CD8-positive, alpha-beta memory T cell (primary cell): ENCODE measurements at places on chromosomes 6 and 20.

DNA sequence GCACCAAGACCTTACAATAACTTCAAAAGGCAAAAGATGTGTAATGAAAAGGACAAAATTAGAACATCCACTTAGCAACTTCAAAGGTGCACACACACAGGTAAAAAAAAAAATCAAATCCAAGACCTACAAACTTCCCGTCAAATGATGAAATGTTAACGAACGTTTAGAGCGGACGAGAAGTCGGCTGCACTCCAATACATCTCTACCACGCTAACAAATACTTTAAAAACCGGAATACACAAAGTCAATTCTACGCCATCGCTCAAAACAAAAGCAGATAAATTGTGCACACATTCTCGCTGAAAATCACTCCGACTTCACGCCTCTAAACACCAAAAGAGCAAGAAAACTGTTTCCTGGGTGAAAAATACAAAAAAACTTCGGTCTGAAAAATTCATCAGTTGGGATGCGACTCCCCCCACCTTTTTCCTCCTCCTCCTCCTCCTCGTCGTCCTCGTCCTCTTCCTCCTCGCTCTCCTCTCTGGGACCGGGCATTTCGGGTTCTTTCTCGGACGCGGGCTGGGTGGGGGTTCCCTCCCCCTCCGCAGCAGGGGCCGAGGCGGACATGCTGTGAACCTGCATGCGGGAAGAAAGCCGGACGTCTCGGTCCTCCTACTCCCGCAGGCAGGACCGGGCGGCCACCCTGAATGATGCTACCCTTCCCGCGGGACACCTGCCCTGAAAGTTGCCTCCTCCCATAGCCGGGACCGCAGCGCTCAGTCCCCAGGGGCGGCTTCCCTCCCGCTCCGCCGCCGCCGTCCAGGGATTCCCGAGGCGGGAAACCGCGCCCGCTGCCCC is 712 bp downstream of the DEK start:
- peak; percentile 21 for DNase-seq

GRCh38 chr6:72689107-72689954 is 67.5 kb downstream of the KCNQ5 start:
- no peak for DNase-seq

GRCh38 chr6:137666202-137666774 is 172.1 kb upstream of the OLIG3 start:
- DNase-seq = no peak

GRCh38 chr6:36603222-36604089 is 9.3 kb downstream of the SRSF3 start:
- no peak for DNase-seq

- no peak for DNase-seq
Observed at GRCh38 chr6:46948699-46949098, 27.0 kb upstream of the ADGRF5 start.

GRCh38 chr6:30891450-30891723 is 7.1 kb downstream of the DDR1 start:
- DNase-seq = no peak

DNA sequence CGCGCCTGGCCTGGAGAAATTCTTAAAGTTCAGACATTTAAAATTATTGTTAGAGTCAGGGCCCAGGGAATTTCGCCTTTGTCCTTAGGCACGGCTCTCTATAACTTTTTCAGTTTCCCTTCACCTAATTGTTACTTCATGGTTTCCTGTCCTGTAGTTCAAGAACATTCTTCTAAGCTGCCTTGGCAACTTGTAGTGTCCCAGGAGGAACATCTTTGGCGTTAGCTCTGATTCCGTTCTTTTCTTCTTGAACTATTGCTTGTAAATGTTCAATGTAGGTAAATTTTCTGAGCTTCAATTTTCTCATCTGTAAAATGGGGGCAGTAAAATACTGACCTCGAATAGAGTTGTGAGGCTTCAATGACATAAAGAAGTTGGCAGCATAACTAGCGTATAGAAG is 41.8 kb downstream of the TIAM2 start:
- no peak for DNase-seq

DNA sequence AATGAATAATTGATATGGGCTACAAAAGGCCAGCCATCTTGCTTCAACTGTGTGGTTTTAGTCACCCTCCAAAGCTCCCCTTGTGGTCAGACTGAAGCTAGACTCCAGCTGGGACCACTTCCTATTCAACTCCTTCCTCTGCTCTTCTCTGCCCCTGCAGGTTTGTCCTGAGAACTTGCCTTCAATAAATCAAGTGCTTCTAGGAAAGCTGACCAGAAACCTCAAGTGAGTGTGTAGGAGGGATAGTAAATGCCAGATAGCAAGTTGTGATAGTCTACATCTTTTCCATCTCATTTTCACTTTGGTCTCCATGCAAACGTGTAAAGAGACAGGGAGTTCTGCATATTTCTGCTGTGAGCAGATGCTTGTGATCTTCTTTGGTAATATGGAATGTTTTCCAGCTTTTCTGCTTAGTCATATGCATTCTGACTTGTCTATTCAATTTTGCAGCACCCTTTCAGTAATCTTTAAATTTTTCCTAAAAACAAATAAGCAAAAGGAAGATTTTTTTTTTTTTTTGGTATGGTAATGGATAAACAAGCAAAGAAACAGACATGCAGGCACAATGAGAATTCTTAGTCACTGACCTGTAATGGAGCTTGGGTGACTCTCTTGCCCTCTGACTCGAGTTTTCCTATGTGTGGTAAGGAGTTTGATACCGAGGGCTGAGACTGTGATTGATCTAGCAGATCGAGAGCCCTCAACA is 201.3 kb upstream of the BTBD3 start:
- DNase-seq = no peak

GRCh38 chr20:7113577-7114466 is 346.3 kb downstream of the BMP2 start:
- no peak for DNase-seq

- no peak for DNase-seq
Observed at GRCh38 chr6:41685641-41686380, 47.5 kb downstream of the MDFI start.

DNA sequence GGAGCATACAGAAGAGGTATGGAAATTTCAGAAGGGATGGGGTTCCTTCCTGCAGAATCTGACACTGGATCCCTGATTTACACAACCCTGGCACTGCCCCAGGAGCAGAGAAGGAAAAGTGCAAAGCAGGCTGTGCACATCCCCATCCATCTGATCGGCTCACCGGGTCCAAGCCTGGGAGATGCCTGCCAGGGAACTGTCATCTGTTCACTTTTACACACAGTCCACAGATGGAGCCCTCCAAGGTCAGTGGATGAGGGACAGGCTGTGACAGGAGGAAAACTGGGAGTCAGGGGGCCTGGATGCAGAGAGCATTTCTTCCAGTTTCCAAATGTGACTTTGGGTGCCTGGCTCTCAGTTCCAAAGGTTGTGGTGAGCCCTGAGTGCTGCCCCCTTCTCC is 11.0 kb upstream of the SYNDIG1 start:
- DNase-seq = no peak

DNA sequence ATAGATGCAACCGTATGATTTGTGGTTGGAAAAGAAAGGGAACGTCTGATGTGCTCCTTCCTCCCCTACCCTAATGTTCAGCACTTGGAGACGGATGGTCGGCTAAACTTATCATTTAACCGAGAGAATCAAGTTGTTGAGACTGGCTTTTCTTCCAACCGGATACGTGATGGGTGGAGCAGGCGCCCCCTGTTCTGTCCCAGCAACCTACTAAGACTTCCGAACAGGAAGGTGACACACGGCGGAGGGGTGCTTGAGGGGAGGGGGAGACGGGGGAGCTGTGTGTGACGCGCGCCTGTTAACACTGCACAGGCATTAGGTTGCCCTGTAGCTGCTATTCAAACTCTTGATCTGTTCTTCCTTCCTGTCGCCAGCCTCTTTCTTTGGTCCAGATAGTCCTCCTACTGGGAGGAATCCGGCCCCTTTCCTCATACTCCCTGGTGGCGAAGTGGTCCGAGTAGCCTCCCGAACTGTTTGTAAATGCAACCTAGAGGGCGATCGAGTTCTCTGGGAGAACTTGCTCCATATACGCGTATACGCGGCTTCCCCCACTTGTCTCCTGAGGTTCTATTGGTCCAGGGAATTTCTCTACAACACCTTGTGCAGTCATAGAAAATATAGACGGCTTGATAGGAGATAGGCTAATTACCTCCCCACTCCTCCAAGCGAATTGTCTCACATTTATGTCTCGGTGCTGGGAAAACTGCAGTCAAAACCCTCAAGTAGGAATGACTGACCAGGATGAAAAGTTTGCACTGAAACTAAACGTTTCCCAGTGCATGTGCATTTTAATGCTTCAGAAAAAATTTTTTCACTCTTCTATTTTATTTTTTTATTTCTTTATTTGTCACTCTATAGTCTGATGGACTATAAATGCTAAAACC is 126.0 kb upstream of the SLC2A12 start:
- peak; percentile 69 for DNase-seq

DNA sequence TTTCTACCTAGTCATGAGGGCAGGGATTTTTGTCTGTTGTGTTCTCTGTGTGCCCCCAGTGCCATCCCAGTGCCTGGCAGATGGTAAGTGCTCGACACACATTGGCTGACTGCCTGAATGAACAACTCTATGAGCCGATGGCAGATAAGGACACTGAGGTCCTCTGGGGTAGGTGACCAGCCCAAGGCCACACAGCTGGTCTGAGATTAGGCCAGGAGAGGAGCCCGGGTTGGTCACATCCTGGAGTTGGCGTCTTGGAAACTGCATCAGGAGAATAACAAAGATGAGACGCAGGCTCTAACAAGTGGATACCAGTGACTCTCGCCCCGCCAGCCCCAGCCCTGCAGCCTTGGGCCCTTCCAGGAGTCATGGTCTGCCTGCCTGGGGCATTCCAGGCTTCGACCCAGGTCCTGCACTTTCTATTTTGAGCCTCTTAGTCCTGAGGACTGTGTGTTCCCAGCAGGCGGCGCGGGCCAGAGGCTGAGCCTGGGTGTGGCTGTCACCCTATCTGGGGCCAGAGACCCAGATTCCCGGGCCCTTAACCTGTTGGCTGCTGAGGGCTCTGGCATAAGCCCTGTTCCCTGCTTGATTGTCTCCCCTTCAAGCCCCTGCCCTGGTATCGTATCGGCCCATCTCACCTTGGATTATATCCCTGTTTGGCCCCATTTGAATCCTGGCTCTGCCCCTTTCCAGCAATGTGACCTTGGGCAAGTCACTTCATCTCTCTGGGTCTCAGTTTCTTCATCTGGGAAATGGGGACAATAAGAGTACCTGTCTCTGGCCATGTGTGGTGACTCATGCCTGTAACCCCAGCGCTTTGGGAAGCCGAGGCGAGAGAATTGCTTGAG is 88.3 kb downstream of the CEBPB start:
- no peak for DNase-seq

DNA sequence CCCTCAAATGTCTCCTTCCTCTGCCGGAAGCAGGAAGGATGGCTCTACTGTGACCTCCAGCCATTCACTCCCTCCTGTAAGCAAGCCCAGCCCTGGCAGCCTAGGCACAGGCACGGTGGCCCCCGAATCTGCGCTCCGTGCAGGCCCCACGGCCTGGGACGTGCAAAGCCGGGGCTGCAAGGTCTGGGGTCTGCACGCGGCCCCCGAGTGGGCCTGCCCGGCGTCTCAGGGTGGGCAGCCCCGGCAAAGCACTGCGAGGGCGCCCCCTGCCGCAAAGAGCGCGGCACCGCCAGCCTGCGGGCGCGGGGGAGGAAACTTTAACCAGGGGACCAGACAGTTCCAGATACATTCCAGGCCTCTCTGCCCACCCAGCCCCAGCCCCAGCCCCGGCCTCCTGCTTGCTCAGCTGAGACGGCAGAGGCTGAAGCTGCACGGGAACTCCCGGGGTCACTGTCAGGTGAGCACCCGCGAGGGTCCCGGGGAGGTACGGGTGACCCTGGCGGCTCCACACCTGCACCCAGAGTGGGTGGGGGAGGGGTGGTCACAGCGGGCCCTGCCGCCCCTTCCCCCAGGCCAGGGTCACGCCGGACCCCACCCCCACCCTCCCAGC is 98.8 kb downstream of the ASXL1 start:
- no peak for DNase-seq

GRCh38 chr6:44444853-44445252 is 57.3 kb downstream of the CDC5L start:
- no peak for DNase-seq

GRCh38 chr6:105401247-105402089 is 1.4 kb downstream of the PREP start:
- no peak for DNase-seq

DNA sequence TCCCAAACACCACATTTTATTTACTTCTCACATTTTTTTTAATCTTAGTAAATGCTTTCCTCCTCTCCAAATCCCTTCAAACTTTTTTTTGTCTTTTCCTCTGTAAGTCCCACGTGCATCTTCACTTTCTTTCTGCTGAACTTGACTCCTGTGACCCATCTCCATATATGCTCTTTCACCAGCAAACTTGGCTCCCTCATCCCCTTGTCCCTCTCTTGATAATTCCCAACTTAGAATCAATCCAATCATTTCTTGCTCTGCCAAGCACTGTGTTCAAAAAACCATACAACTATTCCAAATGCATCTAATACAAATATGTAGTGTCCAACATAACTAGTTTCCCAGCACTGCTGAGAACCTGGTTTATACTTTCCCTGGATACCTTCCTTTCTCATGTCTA is 519.4 kb downstream of the HDGFL1 start:
- no peak for DNase-seq

GRCh38 chr6:150001295-150002008 is 23.9 kb downstream of the RAET1L start:
- DNase-seq = no peak

DNA sequence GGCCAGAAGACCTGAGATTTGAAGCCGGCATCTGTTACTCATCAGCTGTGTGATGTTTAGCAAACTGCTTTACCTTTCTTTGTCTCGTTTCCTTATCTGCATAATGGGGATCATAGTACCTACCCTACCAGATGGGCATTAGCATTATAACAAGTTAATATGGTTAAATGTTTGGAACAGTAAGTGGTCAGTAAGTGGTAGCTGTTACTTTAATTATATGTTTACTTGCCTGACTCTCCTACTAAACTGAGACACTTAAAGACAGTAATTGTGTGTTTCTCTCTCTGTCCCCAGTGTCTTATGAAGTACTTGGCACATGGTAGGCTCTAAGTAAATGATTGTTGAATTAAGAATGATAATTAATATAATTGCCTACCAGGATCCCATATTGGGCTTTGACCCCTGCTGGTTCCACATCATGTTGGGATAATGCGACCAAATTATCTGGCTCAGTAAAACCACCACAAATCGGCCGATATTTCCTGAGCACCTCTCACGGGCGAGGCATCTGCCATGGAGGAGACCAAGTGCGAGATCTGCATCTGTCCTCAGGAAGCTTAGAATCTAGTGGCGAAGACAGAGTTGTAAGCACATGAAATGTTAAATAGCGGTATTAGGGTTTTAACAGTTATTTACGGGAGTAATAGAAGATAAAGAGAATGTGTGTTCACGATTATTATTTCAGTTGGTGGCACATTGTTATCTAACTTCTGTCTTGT is 31.4 kb downstream of the PTK7 start:
- DNase-seq = no peak

DNA sequence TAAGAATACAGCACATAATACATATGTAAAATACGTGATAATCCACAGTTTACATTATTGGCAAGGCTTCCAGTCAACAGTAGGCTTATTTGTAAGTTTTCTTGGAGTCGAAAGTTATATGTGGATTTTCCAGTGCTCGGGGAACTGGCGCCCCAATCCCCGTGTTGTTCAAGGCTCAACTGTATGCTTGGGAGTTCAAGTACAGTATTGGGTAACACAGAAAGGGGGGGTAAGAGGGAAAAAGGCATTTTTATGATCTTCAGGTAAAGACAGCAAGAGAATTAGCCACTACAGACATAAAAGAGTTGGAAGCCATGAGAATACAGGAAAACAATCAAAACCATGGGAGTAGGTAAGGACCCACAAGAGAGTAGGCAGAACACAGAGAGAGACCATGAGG is 16.4 kb downstream of the PSMB1 start:
- DNase-seq = no peak

GRCh38 chr6:151380848-151381205 is 10.5 kb downstream of the ZBTB2 start:
- DNase-seq = no peak
